ENCODE measurements at places on chromosomes 5 and 9.

GRCh38 chr5:78578015-78578414 lies 70.6 kb downstream of the LHFPL2 start:
- DNase-seq = no peak

- DNase-seq = no peak
Measured at GRCh38 chr9:12794101-12794799, 19.4 kb downstream of the LURAP1L start.

GRCh38 chr5:43643750-43644149 lies 40.8 kb downstream of the NNT start:
- no peak for DNase-seq

DNA sequence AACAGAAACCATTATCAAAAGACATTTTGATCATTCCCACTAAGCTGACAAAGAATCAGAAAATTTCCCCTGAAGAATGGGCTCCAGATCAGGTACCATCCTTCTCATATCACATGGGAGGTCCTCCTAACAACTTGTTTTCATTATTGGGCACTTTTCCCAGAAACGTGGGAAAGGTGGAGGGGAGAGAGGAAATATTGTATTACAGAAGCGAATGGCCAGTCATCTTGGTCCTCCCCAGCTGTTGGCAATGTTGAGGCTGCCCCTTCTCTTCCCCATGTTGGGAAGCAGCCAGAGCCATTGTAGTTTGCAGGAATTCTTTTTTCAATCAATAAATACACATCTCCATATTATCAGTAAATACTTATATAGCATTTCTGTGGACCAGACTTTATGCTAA lies 126.2 kb upstream of the ZNF608 start:
- no peak for DNase-seq

DNA sequence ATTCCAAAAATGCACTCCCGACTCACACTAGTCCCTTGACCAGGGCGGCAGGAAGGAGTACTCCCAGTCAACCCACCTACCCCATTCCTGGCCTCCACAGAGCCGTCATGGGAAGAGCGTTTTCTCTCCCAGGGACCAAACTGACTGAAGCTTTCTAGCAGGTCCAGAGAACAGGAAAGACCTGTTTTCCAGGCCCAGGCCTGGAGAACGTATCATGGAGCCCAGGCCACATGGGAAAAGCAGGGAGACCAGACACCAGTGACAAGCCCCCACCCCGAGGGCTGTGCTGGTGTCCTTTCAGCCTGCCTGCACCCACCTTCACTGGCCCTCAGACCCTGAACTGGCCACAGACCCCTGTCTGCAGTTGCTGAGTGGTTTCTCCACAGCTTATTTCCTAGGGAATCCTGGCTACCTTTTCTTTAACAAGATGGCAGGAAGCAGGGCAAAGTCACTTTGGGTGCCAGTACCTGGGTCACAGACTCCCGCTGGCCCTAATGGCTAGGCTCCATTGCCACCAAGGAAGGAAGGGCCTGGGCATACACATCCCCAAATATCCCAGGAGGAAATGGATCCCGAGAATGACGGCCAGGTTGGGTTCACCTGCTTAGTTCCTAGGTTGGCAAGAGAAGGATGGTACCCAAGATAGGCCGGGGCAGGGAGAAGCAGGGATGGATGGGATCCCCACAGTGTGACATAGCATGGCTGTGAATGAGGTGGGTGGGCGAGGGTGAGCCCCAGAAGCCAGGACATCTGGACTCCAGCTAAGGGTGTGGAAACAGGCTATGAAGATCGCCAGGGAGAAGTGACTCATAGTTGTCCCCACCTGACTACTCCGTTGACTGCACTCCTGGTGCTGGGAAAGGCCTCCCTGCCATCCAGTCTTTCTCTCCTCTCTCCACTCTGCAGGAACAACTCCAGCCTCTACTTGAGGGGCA lies 12.2 kb downstream of the CCNI2 start:
- DNase-seq = no peak

GRCh38 chr9:95875305-95876137 lies at the start of gene ERCC6L2:
ERCC6L2 (plus strand) TSS chr9:95875691; CDS start chr9:95876039, 348 bp downstream.
- DNase-seq = peak; percentile 77

DNA sequence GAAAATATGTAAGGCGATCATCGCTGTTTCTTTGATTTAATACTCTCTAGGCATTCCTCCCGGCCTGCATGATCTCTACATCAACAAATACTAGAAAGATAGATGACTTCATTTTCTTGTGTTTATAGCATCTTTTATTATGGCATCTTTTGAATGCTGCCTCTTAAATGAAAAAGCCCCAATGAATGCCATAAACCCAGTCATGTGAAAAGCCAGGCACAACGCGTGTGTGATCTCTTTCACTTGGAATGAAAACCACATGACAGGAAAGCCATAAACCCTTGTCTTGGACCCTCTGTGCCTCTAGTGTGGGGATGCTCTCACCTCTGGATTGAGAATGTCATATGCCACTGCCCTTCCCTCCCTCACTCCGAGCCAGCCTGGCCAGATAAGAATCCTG lies 476.2 kb downstream of the SEMA5A start:
- no peak for DNase-seq

DNA sequence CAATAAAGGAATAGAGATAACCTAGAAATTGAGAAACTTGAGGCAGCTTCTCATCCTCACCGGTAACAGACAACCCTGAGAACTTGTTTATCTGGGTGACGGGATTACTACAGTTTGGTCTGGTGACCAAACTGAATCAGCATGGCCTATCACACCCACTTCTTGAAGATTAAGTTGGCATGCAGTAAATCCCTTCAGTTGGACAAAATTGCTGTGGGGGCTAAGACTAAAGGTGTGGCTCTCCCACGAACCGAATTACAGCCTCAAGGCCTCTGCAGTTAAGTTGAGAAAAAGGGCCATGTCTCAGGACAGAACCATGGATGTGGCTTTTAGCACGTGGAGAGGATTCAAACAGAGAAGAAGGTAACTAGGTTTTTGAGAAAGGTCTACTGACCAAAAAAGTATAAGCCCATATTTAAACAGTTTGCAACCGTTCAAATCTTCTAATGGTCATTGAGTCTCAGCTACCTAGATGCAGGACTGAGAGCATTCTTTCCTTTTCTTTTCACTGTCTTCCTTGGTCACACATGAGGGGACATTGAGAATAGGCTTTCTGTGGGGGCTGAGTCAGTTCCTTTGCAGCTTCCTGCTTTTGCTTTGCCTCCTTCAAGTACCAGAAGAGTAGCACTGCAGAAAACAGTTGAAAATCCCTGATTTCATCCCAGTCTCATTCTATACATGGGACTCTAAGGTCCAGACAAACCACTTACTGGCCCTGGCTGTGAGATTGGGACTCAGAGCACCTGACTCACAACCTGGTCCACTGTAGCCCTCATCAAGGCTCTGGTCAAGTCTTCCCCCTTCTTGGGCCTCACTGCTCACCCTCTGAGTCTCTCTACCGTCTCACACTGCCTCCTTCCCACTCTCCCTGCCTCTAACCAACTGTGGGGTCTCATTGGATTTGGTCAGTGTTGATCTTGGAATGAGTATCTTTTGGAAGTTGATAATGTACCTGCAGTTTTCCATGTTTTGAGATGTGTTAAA lies 30.9 kb downstream of the PDE6A start:
- DNase-seq = no peak

GRCh38 chr9:91781906-91782305 lies 168.1 kb downstream of the ROR2 start:
- DNase-seq = no peak

GRCh38 chr9:77944556-77945243 lies 86.9 kb downstream of the GNAQ start:
- DNase-seq = no peak

- no peak for DNase-seq
Measured at GRCh38 chr5:102077920-102078319, 218.2 kb downstream of the SLCO4C1 start.

- no peak for DNase-seq
Measured at GRCh38 chr5:123579410-123579809, 67.4 kb downstream of the CSNK1G3 start.

GRCh38 chr5:173917788-173918786 lies 29.9 kb downstream of the CPEB4 start:
- peak; percentile 26 for DNase-seq

- DNase-seq = no peak
Measured at GRCh38 chr9:14373336-14373666, 59.4 kb upstream of the NFIB start.

GRCh38 chr5:78649211-78649695 lies 681 bp upstream of the LHFPL2 start:
- DNase-seq = no peak

- no peak for DNase-seq
Measured at GRCh38 chr9:33455945-33456344, 8.6 kb upstream of the AQP3 start.

GRCh38 chr5:116464144-116464708 lies 110.4 kb downstream of the SEMA6A start:
- no peak for DNase-seq

DNA sequence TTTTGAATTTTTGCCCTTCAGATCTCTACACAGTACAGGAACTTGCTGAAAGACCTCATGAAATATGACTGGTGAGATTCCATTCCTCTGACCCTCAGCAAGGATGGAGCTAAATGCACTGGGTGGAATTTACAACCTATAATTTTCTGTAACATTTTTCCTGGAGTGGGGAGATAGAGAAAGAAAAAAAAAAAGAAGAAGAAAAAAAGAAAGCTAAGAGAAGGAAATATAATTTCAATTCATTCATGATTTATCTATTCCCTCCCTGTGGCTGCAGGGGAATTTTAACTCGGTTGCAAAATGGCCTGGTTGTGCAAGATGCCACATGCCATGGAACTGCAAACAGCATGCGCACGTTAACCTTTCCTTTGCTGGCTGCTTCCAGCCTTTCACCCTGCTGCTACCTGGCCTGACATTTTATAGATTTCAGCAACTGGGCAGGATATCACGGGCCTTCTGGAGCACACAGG lies 155.4 kb downstream of the FSTL4 start:
- DNase-seq = no peak

DNA sequence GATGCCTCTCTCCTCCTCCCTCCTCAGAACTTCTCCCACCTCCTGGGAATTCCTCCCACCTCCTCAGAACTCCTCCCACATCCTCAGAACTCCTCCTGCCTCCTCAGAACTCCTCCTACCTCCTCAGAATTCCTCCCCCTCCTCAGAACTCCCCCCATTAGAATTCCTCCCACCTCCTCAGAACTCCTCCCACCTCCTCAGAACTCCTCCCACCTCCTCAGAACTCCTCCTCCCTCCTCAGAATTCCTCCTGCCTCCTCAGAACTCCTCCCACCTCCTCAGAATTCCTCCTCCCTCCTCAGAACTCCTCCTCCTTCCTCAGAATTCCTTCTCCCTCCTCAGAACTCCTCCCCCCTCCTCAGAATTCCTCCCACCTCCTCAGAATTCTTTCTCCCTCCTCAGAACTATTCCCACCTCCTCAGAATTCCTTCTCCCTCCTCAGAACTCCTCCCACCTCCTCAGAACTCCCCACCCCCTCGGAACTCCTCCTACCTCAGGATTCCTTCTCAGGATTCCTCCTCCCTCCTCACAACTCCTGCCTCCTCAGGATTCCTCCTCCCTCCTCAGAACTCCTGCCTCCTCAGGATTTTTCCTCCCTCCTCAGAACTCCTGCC lies 23.9 kb downstream of the SLC46A2 start:
- no peak for DNase-seq

DNA sequence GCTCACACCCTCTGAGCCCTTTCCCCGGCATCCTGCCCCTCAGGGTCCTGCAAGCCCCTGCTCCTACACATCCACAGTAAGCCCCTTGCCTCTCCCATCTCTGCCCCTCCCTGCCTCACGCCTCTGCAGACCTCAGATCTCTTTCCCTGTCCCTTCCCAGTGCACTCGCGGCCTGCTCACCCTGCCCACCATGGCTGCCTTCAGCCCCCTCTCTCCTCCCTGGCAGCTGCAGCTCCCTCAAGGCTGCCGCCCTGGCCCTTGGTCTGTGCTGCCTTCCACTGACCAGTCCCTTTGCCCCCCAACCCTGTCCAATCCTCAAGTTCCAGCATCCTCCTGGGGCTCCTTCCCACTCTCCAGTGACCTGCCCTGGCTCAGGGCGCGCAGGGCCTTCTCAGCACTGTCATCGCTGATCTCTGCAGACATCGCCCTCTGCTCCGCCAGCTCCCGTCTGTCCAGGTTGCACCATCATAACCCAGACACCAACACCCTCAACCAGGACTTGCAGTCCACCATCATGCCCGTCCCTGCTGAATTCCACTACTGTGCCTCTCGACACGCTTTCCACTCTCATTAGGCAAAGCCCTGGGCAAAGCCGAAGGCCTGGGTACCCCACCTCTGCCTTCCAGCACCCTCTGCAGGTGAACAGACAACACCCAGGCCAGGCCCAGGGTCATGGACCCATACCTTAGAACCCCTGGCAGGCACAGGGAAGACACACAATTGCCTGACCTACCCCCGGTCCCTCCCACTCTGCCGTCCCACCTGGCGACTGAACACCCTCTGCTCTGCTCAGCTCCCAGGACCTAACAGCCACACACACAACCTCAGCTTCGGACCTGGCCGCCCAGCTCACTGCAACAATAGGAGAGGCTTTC lies 97.8 kb upstream of the RUFY1 start:
- no peak for DNase-seq

DNA sequence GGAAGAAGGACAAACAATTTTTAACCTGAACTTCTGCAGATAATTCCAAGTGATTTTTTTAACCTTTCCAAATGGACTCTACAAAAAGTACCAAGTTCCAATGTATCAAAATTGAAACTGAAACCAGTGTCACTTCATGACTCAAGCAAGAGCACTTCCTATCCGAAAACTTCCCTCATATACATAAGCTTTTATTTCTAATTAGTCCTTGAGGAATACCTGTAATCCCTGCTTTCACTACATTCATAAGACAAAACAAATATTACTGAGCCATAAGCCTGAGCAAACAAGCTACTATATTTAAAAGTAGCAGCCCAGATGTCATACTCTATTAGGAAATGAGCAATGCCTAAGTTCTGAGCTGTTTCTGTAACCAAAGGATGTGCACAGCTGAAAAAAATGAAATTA lies 224.4 kb downstream of the EBF1 start:
- no peak for DNase-seq

GRCh38 chr9:8382266-8382665 lies 582.7 kb upstream of the DMAC1 start:
- DNase-seq = no peak

- no peak for DNase-seq
Measured at GRCh38 chr9:126439883-126440653, 113.4 kb downstream of the MVB12B start.

GRCh38 chr9:16964228-16964627 lies 93.8 kb upstream of the BNC2 start:
- DNase-seq = no peak

DNA sequence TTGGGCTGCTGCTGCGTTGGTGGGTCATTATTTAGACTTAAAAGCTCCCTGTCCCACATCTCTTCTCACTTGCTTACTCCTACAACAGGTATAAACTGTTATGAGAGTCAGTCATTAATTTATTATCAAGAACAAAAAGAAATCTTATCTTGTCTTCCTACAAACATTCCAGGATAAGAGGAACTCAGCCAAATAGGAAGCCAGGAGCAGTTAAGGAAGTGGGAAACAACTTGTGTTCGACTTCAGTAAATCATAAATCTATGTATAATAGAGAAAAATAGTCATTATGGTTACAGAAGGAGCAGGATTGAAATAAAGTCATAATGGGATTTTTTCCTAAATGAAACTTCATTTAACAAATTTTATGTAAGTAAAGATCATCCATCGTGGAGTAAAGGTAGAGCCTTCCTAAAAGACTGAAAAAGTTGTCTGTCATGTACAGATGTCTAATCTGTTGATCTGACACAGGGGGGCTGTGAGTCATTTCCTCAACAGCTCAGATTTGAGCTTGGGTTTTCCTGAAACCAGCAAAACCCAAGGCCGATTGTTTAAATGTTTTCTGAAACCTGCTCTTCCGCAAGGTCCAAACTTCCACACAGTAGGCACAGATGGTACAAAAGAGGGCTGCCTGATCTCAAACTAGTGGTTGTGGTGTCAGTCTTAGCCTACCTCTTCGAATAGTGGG lies 25.3 kb upstream of the LRRTM2 start:
- DNase-seq = no peak

- no peak for DNase-seq
Measured at GRCh38 chr5:98847054-98847453, 73.6 kb downstream of the RGMB start.

All from stimulated activated CD4-positive, alpha-beta T cell treated with anti-CD3 and anti-CD28 coated beads, TNF-alpha, amount 100 ng/mL, for 4 hours (primary cell).